ENCODE measurements at places on chromosomes 2 and 18.

DNA sequence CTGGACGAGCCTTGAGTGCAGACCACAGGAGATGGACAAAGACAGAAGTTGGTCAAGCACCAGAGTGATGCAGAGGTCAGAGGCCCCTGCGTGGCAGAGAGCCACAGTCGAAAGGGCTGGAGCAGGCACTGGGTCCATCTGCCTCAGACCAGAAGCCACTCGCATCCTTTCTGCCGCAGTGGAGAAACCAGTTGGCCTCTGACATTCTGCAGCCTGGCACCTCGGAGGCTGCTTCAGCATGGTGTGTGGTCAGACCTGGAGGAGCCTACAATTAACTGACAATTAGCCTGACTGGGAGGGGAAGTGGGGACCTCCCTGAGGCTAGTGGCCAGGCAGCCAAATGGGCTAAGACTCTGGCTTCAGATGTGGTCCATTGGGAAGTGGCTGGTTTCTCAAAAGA is 111.1 kb downstream of the SGPP2 start:
- DNase-seq = no peak

- no peak for DNase-seq
These were observed 20.3 kb downstream of the MTERF4 start for GRCh38 chr2:241081643-241082340.

- no peak for DNase-seq
These were observed 14.0 kb downstream of the FER1L5 start for GRCh38 chr2:96656540-96656939.

GRCh38 chr2:127678531-127678930 is 3.2 kb upstream of the LIMS2 start:
- DNase-seq = no peak

GRCh38 chr18:69567813-69568488 is 167.3 kb downstream of the DOK6 start:
- no peak for DNase-seq

- DNase-seq = no peak
These were observed 103.7 kb downstream of the HS6ST1 start for GRCh38 chr2:128214866-128215460.

GRCh38 chr2:163563336-163563735 is 172.5 kb downstream of the FIGN start:
- DNase-seq = no peak

DNA sequence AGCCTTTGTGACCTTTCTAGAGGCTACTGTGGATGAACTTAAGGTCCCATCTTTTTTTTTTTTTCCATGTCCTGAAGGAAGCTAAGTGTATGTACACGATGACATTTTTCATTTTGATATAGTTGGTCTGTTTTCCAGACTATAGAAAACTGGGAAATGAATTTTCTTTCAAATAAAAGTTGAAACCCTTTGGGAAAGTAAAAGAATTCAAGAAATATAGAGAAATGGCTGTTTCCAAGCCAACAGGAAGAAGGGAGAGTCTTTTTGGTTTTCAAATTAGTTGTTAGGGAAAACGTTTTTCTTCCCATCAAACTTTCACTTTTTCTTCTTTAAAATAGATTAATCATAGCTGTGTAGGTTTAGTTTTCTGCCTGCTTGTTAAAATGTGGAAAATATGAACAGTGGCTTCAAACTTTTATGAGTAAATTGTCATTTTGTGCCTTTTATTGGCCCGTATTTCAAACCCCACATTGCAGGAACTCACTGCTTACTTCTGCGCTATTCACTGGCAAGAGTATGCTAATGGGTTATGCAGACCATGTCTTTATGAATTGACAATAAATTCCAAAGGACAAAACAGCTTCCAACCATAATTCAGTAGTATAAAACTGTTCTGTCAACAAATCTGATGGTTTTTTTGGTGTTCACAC is 27.7 kb upstream of the LYPD1 start:
- no peak for DNase-seq

- DNase-seq = no peak
These were observed 140.1 kb downstream of the NR4A2 start for GRCh38 chr2:156192468-156192867.

GRCh38 chr2:109508556-109508955 is 105.2 kb downstream of the SEPTIN10 start:
- no peak for DNase-seq

DNA sequence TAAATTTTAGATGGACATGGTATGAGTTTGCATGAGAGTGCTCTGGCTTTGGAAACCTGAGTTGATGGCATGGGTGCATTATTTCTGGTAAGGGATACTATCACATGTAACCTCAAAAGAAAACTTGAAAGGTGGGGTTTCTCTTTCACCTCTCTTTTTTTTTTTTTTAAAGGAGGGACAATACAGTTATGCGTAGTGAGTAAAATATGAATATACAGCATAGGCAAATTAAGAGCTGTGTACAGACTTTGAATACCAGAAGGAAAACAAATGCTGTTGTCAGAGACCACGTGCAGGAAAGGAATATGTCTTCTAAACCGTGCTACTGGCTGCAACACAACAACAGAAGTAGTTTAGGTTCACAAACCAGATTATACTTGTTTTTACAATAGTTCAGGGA is 82.1 kb downstream of the MAP4K4 start:
- no peak for DNase-seq

DNA sequence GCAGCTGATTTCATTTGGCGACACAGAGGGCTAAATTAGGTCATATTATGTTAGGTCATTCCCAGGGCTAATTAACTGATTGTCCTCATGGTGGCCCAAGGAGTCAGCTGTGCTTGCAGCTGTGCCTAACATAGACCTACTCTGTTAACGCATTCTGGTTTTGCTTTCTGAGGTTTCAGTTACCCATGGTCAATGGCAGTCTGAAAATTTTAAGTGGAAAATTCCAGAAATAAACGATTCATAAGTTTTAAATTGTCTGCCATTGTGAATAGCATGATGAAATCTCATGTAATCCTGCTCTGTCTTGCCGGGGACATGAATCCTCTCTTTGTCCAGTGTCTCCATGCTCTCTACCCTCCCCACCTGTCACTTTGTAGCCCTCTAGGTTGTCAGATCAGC is 168.7 kb downstream of the KCNS3 start:
- no peak for DNase-seq

- no peak for DNase-seq
These were observed 223.5 kb downstream of the RDH14 start for GRCh38 chr2:18336975-18337374.

GRCh38 chr2:73759285-73759764 is 20.6 kb downstream of the DUSP11 start:
- peak; percentile 17 for DNase-seq

DNA sequence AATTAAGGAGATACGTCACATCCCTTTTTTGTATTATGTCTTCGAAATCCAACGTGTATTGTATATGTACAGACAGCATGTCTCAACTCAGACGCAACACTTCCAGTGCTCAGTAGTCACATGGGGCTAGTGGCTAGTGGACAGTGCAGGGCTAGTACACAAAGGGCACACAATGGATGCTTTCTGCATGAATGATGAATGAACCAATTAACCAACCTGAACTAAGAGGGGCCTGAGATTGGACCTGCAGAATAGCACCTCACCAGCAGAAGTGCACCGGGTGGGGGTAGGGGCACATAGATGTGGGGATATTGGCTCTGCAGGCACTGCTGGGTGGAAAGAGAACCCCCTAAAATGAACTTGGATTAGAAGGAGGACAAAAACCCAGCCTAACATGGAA is 20.7 kb downstream of the ST8SIA5 start:
- DNase-seq = no peak

DNA sequence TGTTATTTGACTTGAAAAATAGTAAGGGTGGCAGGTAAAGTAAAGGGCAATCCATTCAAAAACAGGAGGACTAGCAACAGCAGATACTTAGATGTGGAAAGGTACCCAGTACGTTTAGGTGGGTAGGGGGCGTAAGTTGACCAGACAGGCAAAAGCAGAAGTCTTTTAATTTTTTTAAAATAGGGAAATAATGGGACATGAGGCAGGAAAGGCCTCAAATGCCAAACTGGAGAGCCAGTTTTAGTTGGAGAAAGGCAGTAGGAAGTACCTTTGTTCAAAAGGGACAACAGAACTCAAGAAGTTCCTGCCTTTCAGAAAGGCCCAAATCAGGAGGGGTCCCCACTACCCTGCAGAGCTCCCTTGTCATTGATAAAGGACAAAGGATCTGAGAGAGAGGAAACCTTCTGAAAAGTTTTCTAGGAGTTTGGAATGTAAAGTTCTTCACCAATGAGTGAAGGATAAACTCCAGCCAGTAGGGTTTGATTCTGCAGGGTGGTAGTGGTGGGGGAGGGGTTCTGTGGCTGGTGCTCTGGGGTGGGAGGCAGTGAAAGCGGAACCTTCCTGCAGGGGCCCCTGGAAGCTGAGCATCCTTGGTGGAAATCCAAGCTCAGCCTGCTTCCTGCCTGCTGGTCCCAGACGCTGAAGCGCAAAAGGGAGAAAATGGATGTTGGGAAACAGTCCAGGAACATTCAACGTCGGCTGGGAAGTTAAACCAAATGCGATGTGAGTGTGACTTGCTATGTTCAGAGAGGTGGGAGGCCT is 40.1 kb downstream of the TMEM17 start:
- DNase-seq = peak; percentile 37

DNA sequence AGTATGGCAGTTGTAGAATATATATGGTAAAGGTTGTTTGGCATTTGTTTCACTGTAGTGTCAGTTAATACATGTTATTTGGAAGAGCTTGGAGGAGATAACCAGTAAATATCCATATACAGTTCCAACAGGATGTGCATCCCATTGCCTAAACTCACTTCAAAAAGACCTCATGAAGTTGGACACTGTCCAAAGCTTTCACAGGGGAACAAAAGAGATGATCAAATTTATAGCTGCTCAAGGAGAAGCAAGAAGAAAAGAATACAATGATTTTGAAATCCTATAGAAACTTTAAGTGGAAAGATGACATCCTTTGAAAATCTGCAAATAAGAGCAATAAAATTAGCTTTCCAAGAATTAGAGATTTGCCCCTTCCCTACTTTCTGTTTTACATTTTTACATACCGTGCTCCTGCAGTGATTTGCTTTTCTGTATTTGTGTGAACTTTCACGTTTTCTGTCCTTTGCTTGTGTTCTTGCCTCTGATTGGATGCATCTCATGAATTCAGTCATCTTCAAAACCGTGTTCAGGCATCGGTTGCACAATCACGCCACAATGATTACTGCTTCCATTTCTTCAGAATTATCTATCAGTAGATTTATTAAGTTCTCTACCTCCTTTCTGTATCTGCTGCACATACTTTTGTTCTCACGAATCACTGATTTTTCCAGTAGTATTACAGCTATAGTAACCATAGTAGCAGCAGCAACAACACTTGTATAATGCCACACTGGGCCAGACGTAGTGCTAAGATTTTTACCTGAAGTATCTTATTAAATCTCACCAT is 83.8 kb downstream of the PARD3B start:
- no peak for DNase-seq

DNA sequence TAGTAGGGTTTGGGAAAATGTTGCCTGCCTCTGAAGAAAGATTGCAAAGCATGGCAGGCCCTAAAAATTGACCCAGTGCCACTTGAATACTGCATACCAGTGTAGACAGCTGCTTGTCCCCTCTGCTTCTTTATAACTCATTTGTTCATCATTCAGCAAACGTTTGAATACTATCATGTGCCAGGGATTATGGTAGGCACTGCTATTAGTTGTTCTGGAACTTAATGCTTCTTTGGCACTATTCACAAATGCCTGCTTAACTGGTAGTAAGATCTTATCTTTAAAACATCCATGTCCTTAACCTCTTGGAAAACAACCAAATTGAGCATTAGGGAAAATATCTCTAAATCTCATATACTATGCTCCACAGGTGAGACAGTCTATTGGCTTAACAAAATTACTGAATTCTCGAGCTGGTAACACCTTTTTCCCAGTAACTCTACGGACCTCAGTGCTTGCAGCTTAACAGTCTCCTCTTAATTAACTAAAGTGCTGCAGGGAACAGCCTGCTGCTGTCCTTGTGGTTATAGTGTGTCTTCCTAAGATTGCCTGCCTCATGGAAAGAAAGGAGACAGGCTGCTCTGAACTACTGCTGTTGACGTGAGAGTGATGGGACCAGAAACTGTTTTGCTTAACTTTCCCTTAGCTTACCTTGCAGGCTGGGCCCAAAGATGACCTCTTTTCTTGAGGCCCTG is 93.2 kb downstream of the MIB1 start:
- no peak for DNase-seq

DNA sequence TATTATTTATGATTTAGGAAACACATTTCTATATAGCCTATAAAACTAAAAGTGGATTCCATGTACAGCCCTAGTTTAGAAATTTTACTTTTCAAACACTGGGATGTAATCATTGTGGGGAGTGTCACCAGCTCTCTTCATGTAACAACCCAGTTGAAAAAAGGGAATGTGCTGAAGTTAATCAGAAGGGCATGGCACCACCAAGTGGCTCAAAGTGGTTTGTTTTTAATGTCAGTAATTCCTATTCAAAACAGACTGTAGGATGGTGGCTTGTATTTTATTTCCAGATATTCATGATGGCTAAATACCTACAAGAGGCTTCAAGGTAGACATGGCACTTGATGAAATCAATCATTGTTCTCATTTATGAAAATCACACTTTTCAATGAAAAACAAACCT is 58.1 kb upstream of the TMEM182 start:
- DNase-seq = peak; percentile 10

DNA sequence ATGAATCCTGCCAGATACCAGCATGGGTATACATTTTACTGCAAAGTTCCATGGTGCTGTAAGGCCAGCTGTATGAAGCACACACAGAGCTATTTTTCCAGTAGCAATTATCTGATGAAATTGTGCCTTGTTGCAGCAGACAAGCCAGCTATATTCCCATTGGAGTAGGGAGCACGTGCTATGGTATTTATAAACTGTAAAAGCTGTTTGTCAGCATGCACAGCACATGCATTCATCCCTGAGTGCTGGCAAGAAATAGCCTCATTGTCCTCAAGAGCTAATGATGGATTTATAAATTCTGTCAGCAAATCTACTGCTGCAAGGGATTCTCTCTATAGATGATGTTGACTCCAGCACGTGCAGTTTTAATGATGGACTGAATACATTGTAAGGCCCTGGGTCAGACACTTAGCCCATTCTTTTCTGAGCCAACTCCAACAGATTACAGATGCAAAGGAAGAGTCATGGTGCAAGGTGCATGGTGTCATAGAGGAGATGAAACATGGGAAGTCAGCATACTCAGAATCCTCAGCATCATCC is 61.7 kb downstream of the KCNS3 start:
- DNase-seq = no peak

DNA sequence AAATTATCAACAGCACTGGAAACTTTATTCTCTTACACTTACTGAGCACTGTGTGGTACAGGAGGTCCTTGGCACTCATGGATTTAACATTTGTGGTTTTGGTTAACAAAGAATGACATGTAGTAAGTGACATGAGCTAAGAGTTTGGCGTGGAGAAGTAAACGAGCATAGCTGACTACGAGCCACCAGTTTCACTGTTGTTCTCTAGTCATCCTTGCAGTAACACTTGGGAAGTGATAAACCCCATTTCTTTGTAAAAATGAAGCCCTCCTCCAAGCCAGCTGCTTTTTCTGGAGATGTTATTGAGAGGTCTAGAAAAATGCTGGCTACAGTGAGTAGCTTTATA is 32.7 kb downstream of the QPCT start:
- no peak for DNase-seq

DNA sequence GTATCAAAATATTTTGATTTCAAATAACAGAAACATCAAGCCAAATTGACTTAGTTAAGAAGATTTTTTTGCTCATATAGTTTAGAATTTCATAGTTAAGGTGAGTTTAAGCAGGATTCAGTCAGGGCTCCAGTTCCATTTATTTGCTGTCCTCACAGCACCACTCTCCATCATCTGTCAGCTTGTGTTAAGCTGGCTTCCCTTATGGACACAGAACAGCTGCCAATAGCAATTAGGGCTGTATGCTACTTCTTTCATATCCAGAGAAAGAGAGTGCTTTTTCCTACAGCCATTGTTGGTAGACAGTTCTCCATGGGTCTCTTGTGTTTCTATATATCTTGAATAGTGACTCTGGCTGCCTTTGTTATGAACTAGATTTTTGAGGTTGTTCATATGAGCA is 95.4 kb upstream of the CYP20A1 start:
- no peak for DNase-seq
